ENCODE measurements at places on chromosomes 16 and 17.

DNA sequence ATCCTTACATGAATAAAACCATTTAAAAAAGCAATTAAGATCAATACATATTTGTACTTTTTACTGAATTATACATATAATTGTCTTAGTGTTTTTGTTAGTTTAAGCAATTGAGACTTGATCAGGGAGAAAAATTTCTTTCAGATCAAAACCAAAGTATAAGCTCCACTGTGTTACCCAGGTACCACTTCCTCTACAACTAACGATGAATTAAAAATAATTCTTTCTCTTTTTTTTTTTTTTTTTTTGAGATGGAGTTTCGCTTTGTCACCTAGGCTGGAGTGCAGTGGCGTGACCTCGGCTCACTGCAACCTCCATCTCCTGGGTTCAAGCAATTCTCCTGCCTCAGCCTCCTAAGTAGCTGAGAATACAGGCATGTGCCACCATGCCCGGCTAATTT, 6.8 kb downstream of the FBXO47 start:
- no peak for DNase-seq

DNA sequence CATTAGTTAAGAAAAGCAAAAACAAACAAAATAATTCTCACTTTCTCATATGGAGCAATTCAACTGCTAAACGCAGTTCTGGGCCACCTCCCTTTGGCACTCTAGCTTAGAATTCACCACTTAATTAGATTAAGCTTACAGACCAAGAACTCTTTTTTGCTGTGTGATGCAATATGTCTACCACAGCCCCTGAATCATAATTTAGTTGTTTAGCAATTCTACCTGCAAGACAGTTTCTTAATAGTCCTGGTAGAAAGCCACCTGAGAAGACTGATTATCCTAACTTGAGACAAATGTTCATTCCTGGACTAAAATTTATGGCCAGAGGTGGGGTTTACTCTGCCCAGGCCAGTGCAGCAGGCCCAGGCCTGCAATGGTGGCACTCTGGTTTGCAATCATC, 205.9 kb downstream of the HS3ST3A1 start:
- DNase-seq = peak; percentile 16

DNA sequence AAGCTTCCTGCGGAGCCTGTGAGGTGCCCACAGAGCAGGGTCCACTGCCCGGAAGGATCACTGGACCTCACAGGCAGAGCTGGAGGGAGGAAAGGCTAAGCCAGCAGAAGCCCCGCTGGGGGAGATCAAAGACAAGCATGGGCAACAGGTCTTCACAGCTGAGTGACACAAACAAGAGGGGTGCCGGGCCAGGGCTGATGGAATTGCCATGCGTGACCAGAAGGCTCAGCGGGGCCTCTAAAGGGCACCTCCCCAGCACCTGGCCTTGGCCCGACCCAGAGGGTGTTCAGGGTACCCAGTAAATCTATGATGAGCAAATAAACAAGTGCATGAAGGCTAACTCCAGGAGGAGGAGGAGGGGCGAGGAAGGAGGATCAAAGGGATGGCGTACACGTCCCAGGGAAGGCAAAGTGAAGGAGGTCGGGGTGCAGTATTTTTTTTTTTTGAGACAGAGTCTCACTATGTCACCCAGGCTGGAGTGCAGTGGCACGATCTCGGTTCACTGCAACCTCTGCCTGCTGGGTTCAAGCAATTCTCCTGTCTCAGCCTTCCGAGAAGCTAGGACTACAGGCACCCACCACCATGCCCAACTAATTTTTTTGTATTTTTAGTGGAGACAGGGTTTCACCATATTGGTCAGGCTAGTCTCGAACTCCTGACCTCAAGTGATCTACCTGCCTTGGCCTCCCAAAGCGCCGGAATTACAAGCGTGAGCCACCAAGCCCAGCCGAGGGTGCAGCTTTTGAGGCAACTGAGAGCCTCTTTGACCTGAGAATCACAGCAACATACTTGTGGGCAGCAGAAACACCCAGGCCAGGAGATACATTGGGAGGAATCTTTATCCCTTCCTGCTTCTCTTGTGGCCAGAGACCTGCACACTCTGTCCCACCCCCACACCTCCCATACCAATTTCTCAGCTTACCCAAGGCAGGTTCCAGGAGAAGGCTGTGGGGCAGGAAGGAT, 16.1 kb upstream of the EXOC7 start:
- DNase-seq = no peak

- DNase-seq = no peak
Measured at GRCh38 chr17:6592173-6592572, 35.8 kb upstream of the PITPNM3 start.

DNA sequence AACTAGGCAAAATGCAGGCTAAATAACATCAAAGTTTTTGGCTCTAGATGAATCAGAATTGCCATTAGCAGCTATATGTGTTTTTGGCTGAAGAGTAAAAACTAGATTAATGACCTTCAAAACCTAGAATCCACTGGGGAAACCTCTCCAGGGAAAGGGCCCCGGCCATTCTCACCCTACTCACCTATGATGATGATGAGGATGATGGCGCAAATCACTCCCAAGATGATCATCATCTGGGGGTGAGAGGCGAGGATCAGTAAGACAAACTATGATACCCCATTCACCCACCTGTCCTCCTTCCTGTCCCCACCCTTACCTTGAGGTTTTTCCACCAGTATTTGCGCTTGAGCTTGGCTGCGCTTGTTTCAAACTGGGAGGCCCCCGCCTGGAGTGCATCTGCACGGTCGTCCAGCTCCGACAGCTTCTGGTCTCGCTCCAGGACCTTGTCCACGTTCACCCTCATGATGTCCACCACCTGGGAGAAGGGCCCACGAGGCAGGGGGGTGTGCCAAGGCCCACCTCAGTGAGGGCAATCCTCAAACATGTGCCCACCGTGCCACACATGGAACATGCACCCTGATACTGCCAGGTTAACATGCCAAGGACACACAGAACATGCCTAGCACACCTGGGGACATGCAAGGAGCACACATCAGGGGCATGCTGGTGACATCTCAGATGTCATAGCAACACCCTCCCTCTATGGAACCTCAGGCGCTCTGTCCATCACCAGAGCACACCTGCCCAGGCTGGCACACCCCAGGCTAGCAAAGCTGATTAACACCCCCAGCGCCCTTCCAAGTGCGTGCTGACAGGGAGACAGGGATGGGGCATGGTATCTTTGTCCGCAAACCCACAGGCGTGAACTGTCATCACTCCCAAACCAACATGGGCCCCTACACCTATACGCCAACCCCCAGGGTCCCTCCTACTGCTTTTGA, 1.2 kb downstream of the VAMP2 start:
- DNase-seq = no peak

DNA sequence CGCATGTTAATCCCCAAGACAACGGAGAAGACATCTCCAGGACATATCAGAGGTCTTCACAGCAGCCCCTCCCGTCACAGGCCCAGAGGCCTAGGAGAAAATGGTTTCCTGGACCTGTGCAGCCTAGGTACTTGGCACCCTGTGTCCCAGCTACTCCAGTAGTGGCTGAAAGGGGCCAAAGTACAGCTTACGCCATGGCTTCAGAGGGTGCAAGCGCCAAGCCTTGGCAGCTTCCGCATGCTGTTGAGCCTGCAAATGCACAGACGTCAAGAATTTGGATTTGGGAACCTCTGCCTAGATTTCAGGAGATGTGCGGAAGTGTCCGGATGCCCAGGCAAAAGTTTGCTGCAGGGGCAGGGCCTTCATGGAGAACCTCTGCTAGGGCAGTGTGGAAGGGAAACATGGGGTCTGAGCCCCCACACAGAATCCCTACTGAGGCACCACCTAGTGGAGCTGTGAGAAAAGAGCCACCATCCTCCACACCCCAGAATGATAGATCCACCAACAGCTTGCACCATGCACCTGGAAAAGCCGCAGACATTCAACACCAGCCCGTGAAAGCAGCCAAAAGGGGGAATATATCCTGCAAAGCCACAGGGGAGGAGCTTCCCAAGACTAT, 159.3 kb upstream of the COX10 start:
- no peak for DNase-seq

GRCh38 chr17:31859487-31860008, 504 bp upstream of the COPRS start:
- DNase-seq = no peak

- DNase-seq = no peak
Measured at GRCh38 chr16:79838496-79839259, 238.1 kb upstream of the MAF start.

- DNase-seq = no peak
Measured at GRCh38 chr17:55386796-55387332, 34.8 kb downstream of the MMD start.

- no peak for DNase-seq
Measured at GRCh38 chr16:71722801-71723536, 1.5 kb downstream of the PHLPP2 start.

- DNase-seq = no peak
Measured at GRCh38 chr17:6497496-6498221, 53.4 kb downstream of the PIMREG start.

- DNase-seq = no peak
Measured at GRCh38 chr17:37062021-37062420, 113.3 kb downstream of the AATF start.

DNA sequence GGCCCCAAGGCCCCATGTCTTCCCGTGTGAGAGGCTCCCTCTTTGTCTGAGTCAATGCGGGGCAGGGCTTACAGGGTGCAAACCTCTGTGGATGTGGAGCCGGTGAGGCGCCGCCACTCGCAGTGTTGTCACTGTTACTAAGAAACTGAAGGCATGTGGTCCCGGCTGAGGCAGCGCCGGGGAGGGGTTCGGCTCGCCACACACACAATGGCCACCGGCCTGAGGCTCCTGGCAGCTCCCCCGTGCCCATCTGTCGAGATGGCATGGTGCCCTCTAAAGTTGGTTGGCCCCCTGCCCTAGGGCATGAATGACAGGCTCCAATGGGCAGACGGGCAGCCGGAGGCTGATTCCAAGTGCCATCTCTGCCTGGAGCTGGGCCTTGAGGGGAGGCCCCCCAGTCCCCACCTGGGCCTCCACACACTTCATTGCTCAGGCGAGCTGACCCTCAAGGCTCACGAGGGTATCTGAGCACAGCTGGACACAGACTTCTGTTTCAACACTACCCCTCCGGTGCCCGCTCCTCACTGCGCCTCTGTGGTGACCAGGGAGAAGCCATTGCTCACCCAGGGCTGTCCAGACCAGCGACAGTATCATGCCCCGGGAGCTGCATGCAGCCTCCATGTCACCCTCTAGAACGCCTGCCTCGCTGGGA, 137.2 kb downstream of the C16orf78 start:
- DNase-seq = no peak

DNA sequence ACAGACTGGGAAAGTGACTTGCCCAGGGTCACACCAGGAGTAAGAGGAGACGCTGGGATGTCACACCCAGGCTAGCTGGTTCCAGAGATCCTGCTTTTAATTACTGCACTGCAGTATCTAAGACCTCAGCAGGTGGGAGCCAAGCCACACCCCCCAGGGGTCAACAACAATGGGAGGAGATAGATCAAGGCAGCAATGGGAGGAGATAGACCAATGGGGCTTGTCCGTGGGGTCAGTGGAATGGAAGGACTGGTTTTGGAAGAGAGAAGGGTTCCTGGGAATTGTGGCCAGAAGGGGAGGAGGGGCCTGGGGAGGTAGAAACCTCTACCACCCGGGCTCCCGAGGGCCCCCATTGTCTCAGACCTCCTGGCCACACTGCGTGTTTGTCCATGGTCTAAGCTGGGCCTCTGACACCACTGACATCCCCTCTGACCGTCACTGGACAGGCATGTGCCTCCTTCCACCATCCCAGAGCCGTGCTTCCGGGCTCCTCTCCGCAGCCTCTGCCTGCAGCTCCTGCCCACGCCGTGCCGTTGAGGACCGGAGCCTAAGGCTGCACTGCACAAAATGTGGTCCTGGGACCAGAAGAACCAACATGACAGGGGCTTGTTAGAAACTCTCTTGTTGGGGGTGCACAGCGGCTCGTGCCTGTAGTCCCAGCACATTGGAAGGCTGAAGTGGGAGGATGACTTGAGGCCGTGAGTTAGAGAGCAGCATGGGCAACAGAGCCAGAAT, 69.8 kb upstream of the RPH3AL start:
- DNase-seq = no peak

DNA sequence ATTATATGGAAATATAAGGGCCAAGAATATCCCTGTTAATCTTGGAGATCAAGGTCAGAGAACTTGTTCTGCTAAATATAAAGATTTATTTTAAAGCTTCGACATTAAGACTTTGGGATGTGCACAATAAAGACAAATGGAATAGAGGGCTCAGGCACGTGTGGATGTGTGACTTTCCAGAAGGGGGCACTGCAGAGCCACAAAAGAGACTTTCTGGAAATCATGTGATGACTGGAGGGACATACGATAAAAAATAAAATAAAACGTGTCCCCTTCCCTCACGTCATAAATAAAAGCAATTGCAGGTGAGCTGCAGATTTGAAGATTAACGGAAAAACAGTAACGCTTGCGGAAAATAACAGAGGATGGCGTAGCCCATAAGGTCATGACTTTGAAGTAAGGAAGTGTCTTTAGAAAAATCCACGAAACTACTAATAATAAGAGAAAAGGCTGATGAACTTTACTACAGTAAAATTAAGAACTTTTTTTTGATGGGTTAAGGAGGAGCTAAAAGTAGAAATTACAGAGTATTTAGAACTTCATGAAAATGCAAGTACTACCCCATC, 9.4 kb upstream of the ENGASE start:
- DNase-seq = peak; percentile 40

DNA sequence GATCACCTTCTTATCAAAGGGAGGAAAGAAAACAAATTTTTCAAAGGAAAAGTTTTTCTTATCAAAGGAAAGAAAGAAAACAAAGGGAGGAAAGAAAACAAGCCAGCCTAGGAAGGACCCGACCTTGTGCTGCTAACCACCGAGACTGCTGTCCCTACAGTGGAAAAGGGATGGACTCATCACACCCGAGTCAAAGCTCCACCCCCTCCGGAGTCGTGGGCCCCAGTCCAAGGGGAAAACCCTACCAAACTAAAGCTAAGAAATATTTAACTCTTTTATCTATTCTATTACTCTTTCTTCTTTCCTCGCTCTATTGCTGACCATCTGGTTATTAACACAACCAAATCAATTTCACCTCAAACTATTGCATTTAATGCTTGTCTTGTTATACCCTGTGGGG, 6.1 kb upstream of the ENDOV start:
- no peak for DNase-seq

DNA sequence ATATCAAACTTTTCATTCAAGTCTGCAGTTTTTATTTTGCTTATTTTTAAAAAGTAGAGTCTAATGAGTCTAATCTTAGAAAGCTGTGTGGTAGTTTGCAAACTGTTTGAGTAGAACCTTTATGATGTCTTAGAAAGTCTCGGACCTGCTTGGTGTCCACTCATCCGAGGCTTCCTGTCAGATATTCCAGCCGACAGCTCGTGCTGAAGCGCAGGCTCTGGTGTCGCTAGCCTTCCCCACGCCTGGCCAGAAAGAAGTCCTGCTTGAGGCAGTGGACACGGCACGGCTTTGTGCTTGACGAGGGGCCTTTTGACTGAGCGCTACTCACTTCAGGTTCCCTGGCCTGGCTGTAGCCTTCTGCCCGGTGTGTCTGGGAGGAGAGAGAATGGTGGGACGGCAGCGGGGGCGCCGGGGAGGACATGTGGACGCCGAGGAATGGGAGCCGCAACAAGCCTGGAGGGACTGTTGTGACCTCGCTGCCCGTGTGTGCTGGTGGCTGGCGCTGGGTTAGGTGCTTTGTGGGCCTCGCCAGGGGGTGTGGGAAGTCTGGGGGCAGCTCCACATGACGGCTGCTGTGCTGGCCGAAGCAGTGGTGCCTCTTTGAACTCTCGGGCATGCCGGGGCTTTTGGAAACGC, 33.5 kb downstream of the BANP start:
- no peak for DNase-seq

- DNase-seq = no peak
Measured at GRCh38 chr17:72365857-72366414, 245.1 kb downstream of the SOX9 start.

GRCh38 chr16:9647981-9648701, 534.1 kb downstream of the GRIN2A start:
- DNase-seq = peak; percentile 20

All from MV-4-11 (cell line).